ENCODE measurements at places on chromosomes 11 and 22. TPM values are rescaled to one million over a fixed set of nuclear protein-coding genes. Genes with fewer than 3 reads are reported as not detected.

- no peak overlapping the region for H3K27ac ChIP-seq
- no peaks in the 10 kb centered on the region for H3K36me3 ChIP-seq
- no peak overlapping the region for H3K4me3 ChIP-seq
- no peak for DNase-seq
- H3K27me3 ChIP-seq = no peaks in the 10 kb centered on the region
Measured at GRCh38 chr11:25769287-25769686, 562.6 kb upstream of the ANO3 start.

- no peak within 1 kb of the TSS for H3K27ac ChIP-seq
- no peaks in the 10 kb centered on the region for H3K4me1 ChIP-seq
- no peak within 1 kb of the TSS for H3K4me3 ChIP-seq
- no peaks in the 10 kb centered on the region for H3K27me3 ChIP-seq
Measured at GRCh38 chr11:41459465-41460401, at the start of gene LRRC4C. Gene LRRC4C (minus strand): TSS chr11:41459652.

GRCh38 chr11:36817336-36817965 lies 219.4 kb upstream of the RAG2 start:
- no peaks in the 10 kb centered on the region for H3K36me3 ChIP-seq
- no peak overlapping the region for H3K27ac ChIP-seq
- DNase-seq = no peak

- H3K4me1 ChIP-seq = no peaks in the 10 kb centered on the region
- no peak overlapping the region for H3K27ac ChIP-seq
- DNase-seq = no peak
- no peaks in the 10 kb centered on the region for H3K36me3 ChIP-seq
- no peaks in the 10 kb centered on the region for H3K27me3 ChIP-seq
- H3K4me3 ChIP-seq = peak overlapping the region; percentile 66
Measured at GRCh38 chr11:61580271-61580888, 496 bp downstream of the SYT7 start.

- no peak overlapping the region for H3K27ac ChIP-seq
- no peak for DNase-seq
- H3K4me3 ChIP-seq = no peak overlapping the region
- no peaks in the 10 kb centered on the region for H3K4me1 ChIP-seq
- no peaks in the 10 kb centered on the region for H3K36me3 ChIP-seq
Measured at GRCh38 chr11:88252208-88252607, 77.0 kb upstream of the RAB38 start.

DNA sequence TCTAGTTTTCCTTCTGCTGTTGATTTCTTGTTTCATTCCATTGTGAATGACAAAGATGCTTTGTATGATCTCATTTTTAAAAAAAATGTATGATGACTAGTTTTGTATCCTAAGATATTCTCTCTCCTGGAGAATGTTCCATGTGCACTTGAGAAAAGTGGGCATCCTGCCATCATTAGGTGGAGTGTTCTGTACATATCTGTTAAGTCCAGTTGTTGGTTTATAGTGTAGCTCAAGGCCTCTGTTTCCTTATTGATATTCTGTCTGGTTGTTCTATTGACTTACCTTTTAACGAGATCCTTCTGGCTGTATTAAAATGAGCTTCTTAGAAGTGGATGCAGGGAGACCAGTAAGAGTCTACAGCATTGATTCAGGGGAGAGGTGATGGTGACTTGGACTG lies 35.2 kb downstream of the SGSM1 start:
- no peak overlapping the region for H3K27ac ChIP-seq
- no peaks in the 10 kb centered on the region for H3K4me1 ChIP-seq
- H3K36me3 ChIP-seq = no peaks in the 10 kb centered on the region
- H3K27me3 ChIP-seq = no peaks in the 10 kb centered on the region

- H3K4me1 ChIP-seq = peaks cover 19% of the 10 kb centered on the region
- H3K4me3 ChIP-seq = no peak overlapping the region
- no peaks in the 10 kb centered on the region for H3K27me3 ChIP-seq
- no peak for DNase-seq
Measured at GRCh38 chr11:94928117-94928990, 45.0 kb downstream of the CWC15 start.

- no peaks in the 10 kb centered on the region for H3K27me3 ChIP-seq
- H3K36me3 ChIP-seq = no peaks in the 10 kb centered on the region
- no peak for DNase-seq
Measured at GRCh38 chr11:2776351-2777061, 76.7 kb upstream of the KCNQ1OT1 start.

- no peak overlapping the region for H3K4me3 ChIP-seq
- peaks cover 3% of the 10 kb centered on the region for H3K4me1 ChIP-seq
- no peaks in the 10 kb centered on the region for H3K27me3 ChIP-seq
Measured at GRCh38 chr11:131690362-131690761, 319.9 kb downstream of the NTM start.

- no peak overlapping the region for H3K27ac ChIP-seq
- no peak overlapping the region for H3K4me3 ChIP-seq
- H3K27me3 ChIP-seq = no peaks in the 10 kb centered on the region
- no peak for DNase-seq
- no peaks in the 10 kb centered on the region for H3K4me1 ChIP-seq
Measured at GRCh38 chr11:111372538-111372937, 6.5 kb downstream of the POU2AF1 start.

Gene PATE3
- not detected for total RNA-seq

Gene POU2AF3
- not detected for total RNA-seq

Gene PTPRCAP
- 7.2 TPM for total RNA-seq
